ENCODE measurements at places on chromosomes 13 and 19. TPM values are rescaled to one million over a fixed set of nuclear protein-coding genes. Genes with fewer than 3 reads are reported as not detected.

DNA sequence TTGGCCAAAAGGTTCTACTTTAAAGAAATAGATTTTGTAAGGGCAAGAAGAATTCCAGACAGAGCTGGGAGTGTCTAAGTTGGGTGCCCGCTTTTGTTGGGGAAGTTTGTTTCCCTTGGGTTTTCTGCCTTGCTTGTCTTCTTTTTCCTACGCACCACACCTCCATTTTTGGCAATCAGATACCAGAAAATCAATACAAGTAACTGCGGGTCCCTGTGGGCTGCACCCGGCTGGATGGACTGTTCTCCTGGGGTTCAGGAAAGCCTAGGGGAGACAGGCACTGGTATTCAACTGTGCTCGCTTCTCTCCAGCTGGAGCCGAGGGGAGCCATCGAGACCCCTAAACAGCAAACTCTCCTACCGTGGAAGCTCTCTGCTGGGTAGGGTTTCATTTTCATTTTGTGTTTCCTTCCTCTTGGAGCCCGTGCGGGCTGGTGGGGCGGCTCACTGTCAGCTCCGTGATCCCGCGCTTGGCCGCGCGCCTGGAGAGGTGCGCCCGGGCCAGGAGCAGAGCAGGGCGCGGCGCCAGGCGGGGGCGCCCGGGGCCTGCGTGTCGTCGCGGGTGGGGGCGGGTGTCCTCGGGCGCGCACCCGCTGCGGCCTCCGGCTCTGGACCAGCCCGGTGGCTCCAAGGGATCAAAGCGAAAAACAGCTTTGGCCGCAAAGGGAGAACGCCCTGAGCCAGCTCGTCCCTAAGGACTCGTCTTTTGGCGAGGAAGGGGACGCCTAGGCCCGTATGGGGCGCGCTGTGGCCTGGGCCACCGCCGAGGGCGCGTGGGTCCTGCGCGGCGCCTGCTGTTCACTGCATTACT, 347.2 kb downstream of the ZNF536 start:
- no peak for DNase-seq

DNA sequence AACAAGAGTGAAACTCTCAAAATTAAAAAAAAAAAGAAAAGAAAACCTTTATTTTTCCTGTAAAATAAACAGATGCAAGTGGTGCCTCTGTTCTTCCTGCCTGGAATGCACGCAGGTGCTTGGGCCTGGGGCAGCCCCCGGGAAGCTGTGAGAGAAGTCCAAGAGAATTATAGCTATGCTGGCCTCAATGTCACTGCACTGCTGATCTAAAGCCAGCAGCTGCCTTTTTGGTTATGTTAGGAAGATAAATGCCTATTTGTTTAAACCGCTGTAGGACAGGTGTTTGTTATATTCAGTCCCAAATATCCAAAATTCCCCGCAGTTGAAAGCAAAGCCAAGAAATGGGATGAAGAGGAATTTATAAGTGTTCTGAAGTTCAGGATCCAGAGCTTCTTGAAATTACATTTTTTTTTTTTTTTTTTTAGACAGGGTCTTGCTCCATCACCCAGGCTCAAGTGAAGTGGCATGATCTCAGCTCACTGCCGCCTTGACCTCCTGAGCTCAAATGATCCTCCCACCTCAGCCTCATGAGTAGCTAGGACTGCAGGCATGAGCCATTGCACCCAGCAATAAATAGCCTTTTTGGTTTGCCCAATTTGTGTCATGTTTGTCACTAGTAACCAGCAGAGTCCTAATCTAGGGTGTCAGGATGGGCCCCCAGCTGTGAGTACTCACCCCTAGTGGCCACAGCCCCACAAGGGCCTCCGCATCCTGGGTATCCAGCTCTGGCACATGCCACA, 2.2 kb downstream of the RINL start:
- no peak for DNase-seq

GRCh38 chr19:47102346-47103060, 11.1 kb downstream of the ZC3H4 start:
- DNase-seq = no peak

- DNase-seq = no peak
Measured at GRCh38 chr19:3975144-3975543, 4.2 kb upstream of the DAPK3 start.

DNA sequence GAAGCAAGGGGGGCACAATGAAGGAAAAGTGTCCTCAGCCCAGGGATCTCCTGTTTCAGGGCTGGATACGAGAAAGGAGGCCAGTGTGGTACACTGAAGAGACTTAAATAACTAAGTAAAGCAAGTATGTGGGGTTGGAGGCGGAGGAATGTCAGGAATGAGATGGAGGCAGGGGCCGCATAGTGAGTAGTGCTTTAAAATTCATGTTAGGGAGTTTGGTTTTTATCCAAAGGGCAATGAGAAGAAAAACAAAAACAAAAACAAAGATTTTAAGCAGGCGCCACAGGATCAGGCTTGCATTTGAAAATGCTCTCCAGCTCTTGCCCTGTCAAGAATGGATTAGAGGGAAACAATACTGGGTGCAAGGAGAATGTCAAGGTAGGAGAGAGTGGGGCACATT, 273.4 kb downstream of the DCLK1 start:
- DNase-seq = no peak

- DNase-seq = no peak
Measured at GRCh38 chr13:75645141-75645540, 9.0 kb downstream of the LMO7 start.

Gene ZNF221
- 0.63 TPM for total RNA-seq

Gene WBP4
- 13.9 TPM for total RNA-seq
